ENCODE measurements at places on chromosomes 3 and 15. TPM values are rescaled to one million over a fixed set of nuclear protein-coding genes. Genes with fewer than 3 reads are reported as not detected.

DNA sequence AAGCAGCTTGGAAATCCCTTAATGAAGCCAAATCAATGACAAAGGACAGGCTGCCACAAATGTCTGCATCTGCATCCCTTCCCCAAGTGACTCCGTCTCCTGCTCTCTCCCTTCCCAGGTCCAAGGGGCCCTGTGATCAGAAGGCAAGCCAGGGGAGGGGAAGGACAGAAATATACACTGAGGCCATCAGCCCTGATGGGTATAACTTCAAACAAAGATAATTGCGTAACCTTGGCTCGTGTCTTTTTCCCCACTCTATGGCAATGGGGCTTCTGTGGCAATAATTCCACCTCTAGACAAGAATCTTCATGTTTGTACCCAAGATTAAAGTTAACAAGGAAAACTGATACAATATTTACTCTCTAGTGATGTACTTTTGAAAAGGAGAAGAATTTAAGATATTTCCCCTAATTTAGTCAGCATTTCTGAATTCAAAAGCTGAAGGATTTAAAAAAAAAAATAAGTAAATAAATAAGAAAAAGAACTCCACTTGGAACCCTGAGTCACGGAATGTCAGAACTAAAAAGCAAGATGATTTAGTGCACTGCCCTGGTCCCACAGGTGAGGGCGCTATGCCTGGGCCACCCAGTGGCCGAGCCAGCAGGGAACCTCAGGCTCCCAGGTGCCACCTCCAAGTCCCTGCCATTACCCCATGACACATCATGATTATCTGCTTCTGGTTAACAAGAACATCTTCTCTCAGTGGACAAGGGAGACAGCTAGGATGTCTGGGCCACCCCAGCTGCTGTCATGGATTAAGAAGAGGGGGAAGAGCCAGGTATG lies 154.5 kb downstream of the STT3B start:
- no peak for DNase-seq

- DNase-seq = no peak
These were observed 85.6 kb downstream of the IGF2BP2 start for GRCh38 chr3:185739264-185739701.

DNA sequence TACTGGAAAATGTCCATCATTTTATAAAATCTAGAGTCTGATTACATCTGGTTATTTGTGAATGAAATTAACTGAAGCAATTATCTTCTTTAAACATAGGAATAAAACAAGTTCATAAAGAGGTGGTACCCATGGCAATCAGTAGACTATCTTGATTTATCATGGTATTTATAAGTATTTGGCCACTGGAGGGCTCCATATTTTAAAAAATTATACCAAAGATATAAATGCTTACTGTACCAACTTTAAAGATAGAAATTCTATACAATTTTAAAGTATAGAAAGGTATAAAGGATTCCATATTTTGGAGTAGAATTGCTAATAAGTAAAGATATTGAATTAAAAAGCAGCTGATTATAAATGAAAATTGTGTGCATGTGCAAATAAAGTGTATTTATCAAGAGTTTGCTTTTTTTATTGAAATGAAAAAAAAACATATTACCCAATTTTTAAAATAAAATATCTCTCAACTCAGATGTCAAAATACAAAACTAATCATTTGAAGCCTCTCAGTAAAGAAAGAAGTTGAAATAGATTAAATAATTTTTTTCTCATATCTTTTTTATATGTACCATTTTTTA lies 105.3 kb downstream of the BBX start:
- DNase-seq = no peak

Gene GOLGA8O
- 1.8 TPM for total RNA-seq

DNA sequence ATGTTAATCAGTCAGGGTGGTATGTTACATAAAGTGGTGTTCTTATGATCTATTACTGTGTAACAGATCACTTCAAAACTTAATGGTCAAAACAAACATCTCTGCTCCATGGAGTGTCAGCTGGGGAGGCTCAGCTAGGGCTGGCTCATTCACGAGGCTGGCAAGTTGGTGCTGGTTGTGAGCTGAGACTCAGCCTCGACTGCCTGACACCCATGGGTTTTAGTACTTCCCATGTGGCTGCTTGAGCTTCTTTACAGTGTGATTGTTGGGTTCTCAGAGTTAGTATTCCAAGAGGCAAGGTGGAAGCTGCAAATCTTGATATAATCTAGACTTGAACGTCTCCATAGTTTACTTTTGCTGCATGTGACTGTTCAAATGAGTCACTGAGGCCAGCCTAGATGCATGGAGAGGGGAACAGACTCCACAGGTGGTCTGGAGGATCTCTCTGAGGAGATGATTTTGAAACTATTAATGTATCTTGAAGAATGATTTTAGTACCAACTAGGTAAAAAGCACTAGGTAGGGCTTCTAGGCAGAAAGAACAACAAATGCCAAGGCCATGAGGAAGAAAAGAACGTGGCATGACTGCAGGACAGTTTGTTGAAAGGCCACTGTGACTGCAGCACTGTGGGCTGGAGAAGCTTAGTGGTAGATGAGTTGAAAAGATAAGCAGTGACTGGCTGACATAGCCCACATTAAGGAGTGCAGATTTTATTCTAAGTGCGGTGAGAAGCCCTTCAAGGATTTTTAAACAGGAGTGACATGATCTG lies 281.1 kb upstream of the PROK2 start:
- no peak for DNase-seq

DNA sequence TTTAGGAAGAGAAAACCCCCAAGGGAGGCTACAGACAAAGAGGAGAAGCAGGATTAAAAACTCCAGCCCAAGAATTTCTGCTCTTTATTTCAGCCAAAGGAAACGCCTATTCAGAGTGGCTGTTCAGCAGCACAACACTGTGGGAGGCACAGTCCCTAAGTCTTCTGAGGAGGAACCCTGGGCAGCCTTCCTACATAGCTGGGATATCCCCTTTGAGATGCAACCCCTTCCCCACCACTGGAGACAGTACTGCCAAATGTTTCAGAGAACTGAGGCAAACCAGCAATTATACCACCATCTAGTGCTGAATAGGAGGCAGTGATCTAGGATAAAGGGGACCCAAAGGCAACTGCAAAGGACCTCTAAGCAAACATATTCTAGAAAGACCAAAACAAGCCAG lies 168.1 kb downstream of the VPS13C start:
- DNase-seq = no peak

Gene PLA2G4B
- 26.1 TPM for total RNA-seq

Gene MELTF
- total RNA-seq = 0.69 TPM

Gene RARB
- total RNA-seq = not detected

DNA sequence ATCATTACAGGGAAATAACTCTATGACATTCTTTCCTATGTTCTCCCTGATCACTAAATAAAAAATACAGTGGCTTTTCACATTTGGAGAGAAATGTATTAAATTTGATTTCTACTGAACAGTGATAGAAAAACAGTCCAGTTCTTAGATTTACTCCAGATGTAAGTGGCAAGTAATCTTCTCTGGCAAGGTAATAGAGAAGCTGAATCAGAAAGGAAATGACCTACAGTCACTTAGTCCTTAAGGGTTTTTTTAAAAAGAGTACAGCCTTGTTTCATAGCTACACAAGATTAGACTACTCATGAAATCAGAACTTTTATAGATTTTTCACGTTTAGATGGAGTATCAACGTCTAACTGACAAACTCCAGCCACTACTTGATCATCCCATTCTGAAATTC lies 236.9 kb downstream of the CADPS start:
- DNase-seq = no peak

Gene FBXO40
- total RNA-seq = not detected

Gene BLM
- total RNA-seq = 2.5 TPM

GRCh38 chr3:46946856-46947545 lies 29.5 kb downstream of the CCDC12 start:
- DNase-seq = peak; percentile 89

Gene UBAP1L
- total RNA-seq = 5.9 TPM

GRCh38 chr15:20340931-20341661 lies 200.5 kb downstream of the GOLGA6L6 start:
- DNase-seq = peak; percentile 37

Gene TLR9
- total RNA-seq = 0.33 TPM

DNA sequence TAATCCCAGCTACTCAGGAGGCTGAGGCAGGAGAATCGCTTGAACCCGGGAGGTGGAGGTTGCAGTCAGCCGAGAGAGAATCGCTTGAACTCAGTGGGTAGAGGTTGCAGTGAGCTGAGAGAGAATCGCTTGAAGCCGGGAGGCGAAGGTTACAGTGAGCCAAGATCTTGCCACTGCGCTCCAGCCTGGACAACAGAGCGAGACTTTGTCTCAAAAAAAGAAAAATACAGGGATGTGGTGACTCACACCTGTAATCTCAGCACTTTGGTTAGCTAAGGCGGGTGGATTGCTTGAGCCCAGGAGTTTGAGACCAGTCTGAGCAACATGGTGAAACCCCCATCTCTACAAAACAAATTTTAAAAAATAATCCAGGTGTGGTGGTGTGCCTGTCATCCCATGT lies 26.8 kb downstream of the UBE2E1 start:
- no peak for DNase-seq

DNA sequence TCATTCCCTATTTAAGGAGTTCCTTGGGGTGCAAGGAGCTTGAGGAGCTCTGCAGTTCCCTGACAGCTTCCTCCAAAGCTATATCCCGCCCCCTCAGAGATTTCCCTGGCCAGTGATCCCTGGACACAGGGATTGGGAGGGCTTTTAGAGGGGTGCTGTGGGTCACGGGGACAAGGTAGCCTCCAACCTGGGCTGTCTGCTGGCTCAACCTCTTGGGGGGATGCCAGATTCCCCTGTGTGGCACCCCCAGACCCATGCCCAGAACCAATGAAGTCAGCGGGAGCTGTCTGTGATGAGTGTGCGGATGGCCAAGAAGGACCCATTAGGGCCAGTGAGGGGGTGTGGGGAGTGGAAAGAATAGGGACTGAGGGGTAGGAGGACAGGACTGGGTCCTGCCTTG lies 21.0 kb upstream of the ATP2B2 start:
- DNase-seq = no peak

DNA sequence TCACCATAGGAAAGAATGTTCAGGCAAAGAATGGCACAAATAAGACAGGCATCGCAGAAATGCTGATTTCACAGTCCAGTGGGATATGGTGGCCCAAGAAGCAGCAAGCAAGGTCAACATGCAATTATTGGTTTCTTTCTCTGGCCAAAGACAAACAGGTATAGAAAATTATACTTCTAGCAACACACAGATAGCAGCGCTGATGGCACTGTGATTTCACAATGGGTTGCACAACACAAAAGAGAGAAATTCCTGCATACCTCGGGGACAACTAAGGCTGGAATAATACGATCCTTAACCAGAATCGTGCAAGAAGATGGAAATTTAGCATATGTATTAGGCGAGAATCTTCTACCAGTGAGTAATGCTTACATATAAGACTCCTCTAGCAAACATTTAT lies 76.3 kb upstream of the NR2F2 start:
- DNase-seq = no peak

GRCh38 chr15:71294911-71295602 lies 179.8 kb downstream of the THSD4 start:
- DNase-seq = no peak

DNA sequence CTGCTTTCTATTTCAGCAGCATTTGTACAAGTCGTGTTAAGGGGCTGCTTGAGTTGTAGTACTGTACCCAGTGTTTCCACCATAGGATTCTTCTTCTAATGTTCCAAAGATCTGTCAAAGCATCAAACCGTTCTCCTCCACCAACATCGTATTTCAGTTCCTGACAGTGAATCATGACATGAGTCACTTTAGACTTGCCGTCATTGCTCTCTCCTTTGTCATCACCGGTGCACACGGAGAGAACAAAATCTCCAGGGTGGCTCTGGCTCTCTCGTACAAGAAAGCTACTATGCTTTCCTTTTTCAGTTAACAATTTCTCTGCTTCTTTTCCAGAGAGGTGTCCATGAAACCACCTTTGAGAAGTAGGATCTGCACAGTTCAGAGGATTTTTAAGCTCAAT lies 270.9 kb upstream of the CCDC54 start:
- no peak for DNase-seq

Gene TGM5
- not detected for total RNA-seq

DNA sequence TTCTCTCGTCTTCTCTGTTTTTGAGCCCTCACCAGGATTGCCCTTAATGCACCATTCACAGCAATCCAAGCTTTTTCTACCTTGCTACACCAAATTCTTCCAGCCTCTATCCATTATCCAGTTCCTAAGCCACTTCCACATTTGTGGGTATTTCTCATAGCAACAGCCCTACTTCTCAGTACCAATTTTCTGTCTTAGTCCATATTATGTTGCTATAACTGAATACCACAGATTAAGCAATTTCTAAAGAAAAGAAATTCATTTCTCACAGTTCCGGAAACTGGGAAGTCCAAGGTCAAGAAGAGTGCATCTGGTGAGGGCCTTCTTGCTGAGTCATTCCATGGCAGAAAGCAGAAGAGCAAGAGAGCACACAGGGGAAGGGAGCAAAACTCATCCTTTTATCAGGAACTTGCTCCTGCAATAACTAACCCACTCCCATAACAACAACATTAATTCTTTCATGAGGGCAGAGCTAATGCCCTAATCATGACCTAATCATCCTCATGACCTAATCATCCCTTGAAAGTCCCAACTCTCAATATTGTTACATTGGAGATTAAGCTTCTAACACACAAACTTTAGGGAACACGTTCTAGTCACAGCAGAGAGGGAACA lies 9.7 kb upstream of the EIF1B start:
- no peak for DNase-seq

DNA sequence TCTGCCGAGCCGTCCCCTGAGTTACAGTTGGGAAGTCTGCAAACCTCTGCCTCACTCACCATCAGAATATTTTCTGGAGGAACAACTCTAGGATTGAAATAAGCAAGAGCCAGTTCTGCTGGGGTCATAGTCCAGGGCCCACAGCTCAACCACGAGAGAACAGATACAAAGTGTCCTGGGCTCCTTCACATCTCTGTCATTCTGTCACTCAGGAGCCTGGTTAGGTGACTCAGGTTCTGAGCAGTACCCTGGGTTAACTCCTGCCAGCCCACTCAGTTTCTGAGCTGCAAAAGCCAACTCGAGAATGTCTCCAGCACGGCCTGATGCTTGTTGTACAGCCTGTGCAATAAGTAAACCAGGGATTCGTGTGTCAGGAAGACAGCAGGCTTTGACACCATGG lies 155.7 kb downstream of the SLCO3A1 start:
- no peak for DNase-seq

Measured in CD8-positive, alpha-beta T cell (primary cell).